ENCODE measurements at places on chromosomes 4 and X. TPM values are rescaled to one million over a fixed set of nuclear protein-coding genes. Genes with fewer than 3 reads are reported as not detected.

The ARMCX4 gene
- 5.4 TPM for total RNA-seq

The CEP135 gene
- 16.8 TPM for total RNA-seq

The SERTM2 gene
- not detected for total RNA-seq

The HNRNPDL gene
- 277 TPM for total RNA-seq

The VSIG4 gene
- not detected for total RNA-seq

The FGFBP1 gene
- not detected for total RNA-seq

The MAGEB17 gene
- not detected for total RNA-seq

The INTU gene
- total RNA-seq, result 0.19 TPM

The GRIA3 gene
- total RNA-seq, result not detected

The ARMCX1 gene
- 1.6 TPM for total RNA-seq

The VEGFD gene
- not detected for total RNA-seq

The MXRA5 gene
- total RNA-seq, result not detected

The UGT2B15 gene
- not detected for total RNA-seq

The RBM47 gene
- 2.6 TPM for total RNA-seq

All from activated CD4-positive, alpha-beta memory T cell treated with anti-CD3 and anti-CD28 coated beads for 36 hours (primary cell).